Kidney (tissue), 22 donors: ENCODE measurements at places on chromosomes 13 and 19.

- DNase-seq, result no peak
Observed at GRCh38 chr19:42122691-42123607, 9.3 kb downstream of the POU2F2 start.

DNA sequence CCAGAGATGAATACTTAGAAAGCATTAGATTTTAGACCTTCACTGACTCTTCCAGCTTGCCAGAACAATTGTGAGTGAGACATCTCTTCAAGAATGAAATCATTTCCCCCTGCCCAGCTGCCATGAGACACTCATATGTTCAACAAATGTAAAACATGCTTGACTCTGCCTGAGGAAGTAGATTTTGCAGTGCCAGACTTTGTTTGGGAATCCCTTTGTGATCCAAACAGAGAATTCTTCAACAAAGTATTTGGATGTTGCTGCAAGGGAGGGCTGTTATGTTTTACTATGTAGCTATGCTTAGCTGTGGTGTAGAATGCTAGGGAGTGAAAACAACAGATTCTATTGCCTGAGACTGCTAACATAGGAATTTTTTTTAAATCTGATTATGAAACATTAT, 416.4 kb downstream of the DCT start:
- DNase-seq, result no peak

DNA sequence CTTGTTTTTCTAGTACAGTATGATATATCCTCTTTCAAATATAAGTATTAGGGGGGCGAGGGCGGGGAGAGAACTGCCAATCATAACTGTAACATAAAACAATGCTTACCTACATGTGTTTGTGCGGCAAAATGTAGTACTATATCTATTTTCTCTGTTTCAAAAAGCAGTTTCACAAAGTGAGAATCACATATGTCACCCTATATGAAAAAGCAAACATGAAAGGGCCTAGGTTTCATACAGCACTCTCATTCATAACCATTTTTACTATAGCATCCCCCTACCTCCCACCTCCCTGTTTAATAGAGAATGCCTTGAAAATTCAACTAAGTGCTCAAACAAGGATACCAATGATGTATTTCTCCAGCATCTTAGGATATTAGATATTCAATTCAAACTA, 5.2 kb downstream of the TGDS start:
- DNase-seq, result no peak

DNA sequence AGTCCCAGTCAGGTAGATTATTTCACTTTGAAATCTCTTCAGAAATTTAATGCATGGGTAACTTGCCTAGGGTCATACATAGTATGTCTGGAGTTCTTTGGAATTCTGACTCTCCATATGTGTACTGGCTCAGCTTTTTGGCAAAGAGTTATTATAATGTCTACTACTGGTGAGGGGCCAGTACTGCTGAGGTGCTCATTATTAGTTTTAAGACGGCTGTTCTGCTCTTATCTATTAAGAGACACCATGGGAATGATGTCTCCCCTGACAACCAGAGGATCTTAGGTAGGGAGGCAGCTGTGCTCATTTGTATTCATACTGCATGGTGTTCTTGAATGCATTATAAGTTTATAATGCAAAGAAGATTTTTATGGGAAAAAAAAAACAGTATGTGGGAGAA, 184.1 kb downstream of the RGCC start:
- no peak for DNase-seq

GRCh38 chr13:30735025-30735871, at the start of gene ALOX5AP:
Gene ALOX5AP (plus strand): TSS chr13:30735543. CDS start chr13:30735606, 63 bp downstream.
- no peak for DNase-seq

DNA sequence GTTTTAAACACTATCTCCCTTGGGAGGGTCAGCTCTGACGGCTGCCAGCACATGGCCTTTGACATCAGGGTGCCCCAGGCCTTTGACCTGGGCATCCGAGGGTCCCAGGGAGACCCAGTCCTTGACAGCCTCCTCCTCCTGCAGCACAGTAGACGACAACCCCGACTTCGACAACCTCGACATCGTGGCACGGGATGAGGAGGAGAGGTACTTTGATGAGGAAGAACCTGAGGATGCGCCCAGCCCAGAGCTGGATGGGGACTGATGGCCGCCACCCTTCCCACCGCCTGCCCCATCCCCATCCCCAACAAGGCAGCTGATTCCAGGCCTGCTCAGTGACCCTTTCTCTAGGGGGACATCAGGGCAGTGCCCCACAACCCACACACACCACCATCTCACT, 12.5 kb downstream of the CCDC97 start:
- no peak for DNase-seq

DNA sequence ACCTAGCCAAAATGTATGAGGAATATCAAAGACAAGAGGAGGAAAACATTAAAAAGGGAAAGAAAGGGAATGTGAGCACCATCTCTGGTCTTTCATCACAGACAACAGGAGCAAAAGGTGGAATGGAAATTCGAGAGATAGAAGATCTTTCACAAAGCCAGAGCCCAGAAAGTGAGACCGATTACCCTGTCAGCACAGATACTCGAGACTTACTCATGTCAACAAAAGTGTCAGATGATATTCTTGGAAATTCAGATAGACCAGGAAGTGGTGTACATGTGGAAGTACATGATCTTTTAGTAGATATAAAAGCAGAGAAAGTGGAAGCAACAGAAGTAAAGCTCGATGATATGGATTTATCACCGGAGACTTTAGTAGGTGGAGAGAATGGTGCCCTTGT, 217.0 kb downstream of the NBEA start:
- DNase-seq, result no peak

- DNase-seq, result peak; percentile 66
Observed at GRCh38 chr19:18883526-18884304, 12.2 kb downstream of the CERS1 start.

DNA sequence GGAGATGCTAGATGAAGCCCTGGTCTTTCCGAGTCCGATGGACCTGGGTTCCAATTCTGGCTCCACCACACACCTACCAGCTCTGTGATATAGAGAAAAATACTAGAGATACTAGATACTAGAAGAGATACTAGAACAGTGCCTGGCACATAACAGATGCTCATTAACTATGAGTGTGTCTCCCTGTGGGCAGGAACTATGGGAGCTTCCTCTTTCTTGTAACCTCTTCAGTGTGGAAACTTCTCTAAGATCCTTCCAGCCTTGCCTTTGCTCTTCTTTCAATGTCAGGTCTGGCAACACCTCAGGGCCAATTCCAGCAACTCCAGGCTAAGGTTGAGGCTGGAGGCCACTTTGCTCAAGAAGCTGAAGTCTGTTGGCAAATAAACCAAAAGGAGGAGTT, 143.9 kb downstream of the KATNAL1 start:
- no peak for DNase-seq

GRCh38 chr13:44165889-44166496, 207.6 kb upstream of the SERP2 start:
- no peak for DNase-seq

DNA sequence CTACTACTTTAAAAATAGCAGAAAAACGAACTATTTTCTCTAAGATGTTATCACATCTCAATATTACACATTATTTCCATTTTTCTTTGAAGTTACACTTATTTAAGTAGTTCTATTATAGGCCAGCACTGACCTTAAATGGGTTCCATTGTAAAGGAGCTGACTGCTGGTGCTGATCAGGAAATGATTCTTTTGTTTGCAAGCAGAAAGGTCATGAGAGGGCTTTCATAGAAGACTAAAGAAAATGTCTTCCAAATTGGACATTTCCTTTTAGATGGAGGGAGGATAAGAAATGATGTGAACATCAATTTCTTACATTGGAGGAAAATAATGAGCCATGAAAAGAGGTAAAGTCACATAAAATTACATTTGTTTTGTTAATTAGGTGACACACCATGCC, 96.2 kb downstream of the SUCLA2 start:
- DNase-seq, result no peak

GRCh38 chr13:71590654-71591148, 276.3 kb downstream of the DACH1 start:
- no peak for DNase-seq

DNA sequence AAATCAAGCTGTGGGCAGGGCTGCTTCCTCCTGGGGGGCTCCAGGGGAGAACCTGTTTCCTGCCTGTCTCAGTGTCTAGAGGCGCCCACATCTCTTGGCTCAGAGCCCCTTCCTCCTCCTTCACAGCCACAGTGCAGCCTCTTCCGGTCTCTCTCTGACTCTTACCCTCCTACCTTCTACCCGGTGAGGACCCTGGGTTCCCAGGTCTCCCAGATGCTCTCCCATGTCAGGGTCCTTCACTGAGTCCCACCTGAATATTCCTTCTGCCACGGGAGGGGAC, 153.1 kb downstream of the KDM4B start:
- no peak for DNase-seq

GRCh38 chr13:99687723-99688397, 186.6 kb downstream of the TM9SF2 start:
- DNase-seq, result no peak

DNA sequence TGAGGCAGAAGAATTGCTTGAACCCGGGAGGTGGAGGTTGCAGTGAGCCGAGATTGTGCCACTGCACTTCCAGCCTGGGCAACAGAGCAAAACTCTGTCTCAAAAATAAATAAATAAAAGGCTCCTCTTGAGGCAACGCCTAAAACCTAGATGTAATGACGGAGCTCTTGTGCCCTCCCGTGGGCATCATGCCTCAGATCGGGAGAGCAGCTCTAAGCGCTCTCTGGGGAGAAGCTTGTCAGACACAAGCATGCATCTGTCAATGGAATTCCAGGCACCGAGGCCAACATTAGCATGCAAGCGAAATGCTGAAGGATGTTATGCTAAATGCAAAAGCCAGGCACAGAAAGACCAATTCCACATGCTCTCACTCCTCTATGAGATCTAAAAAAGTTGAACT, 45.6 kb upstream of the MRI1 start:
- DNase-seq, result no peak

DNA sequence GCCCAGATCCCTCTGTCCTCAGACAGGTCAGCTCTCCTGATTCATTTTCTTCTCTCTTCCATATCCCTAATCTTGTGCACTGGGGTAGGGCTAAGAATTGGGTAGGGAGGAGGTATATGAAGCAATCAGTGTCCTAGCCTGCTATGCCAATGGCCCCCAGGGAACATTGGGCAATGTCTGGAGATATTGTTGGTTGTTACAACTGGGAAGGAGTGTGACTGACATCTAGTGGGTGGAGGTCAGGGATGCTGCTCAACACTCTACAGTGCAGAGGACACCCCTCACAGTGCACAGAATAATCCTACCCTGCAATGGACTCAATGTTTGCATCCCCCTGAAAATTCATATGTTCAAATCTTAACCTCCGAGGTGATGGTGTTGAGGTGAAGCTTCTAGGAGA, 57.5 kb downstream of the CPAMD8 start:
- no peak for DNase-seq

- no peak for DNase-seq
Observed at GRCh38 chr19:5627395-5627904, 4.6 kb downstream of the SAFB start.

GRCh38 chr19:42003506-42004294, 9.7 kb upstream of the ATP1A3 start:
- no peak for DNase-seq

- peak; percentile 55 for DNase-seq
Observed at GRCh38 chr19:17281391-17282304, at the start of gene ANKLE1. Gene ANKLE1 (plus strand): TSS chr19:17281901. CDS start chr19:17281921, 20 bp downstream.

- DNase-seq, result no peak
Observed at GRCh38 chr19:49333811-49334288, 1.4 kb upstream of the CD37 start.

DNA sequence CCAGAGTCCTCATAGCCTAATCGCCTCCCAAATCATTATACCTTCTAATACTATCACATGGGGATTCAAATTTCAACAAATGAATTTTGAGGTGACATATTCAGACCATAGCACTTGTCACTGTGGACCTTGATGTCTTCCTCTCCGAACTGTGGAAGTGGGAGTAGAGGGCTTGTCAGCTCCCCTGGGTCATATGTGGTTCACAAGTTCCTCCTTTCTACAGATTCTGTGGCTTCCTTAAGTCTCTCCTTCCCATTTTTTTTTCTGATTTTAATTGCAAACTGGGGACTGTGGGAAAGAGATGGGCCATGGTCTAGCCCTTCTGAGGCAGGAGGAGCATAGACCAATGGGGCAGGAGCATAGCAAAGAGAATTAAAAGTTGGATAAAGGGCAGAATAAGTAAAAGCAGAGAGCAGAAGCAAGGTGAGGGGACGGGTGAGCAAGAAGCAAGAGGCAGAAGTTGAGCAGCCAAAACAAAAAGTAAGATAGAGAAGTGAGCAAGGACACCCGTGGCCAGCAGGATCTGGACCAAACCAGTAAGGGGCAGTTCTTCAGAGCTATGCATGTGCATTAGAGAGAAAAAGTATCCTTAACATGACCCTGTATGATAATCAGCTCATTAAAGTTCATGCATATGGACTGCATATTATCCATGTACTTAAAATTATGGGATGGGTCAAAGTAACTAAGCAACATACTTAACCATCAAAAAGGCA, 2.6 kb upstream of the SIGLEC7 start:
- DNase-seq, result no peak

- no peak for DNase-seq
Observed at GRCh38 chr19:5259750-5260149, 80.9 kb downstream of the PTPRS start.

- DNase-seq, result no peak
Observed at GRCh38 chr19:291006-291521, at the start of gene PLPP2. Gene PLPP2 (minus strand): TSS chr19:291403. CDS start chr19:291336, 67 bp downstream.

DNA sequence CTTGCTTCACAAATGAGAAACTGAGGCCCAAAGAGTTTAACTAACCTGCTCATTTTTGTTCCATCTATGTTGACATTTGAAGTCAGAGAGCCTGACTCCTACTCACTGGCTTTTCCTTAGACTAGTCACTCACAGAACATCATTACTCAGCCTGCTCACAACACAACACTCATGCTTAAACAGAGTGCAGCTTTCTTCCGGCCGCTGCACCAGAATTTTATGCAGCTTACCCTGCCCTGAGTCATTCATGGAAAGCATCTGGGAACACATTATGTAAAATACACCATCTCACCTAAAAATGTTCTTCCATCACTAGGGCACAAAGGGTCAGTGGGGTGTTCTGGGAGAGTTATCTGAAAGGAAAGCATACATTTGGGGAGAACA, 303.4 kb downstream of the SPRY2 start:
- DNase-seq, result no peak

DNA sequence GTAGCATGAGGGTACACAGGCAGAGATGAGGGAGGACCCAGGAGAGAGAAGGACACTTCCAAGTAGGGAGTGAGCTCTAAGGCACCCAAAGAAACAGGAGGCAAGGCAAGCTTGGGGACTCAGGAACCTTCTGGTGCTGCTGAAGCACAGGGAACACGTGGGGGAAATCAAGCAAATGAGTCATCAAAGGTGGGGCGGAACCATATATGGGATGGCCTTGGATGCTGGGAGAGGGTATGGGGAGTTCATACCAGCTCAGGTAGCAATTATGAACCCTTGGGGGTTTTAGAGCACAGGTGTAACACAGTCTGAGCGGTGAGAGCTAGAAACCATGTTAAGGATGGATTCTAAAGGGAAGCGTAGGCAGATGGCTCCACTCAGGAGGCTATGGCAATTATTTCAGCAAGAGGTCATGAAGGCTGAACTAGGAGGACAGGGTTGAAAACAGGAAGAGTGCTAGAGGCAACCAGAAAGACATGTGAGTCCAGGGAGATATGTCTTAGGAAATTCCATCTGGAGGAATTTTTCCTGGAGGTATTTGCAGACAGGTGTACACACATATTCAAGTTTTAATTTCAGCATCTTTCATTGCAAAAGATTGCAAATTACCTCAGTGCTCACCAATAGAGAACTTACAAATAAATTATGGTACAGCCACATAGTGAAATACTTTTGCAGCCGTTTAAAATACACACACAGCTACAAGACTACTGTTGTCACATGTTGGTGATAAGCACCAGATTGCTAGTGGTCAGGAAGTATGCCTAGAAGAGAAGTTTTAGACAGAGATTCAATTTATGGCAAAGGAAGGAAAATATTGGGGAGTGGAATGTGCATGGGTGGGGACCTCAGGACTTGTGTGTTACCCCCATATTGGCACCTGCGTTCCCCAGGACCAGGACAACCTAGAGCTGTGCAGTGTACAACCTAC, 77.0 kb downstream of the STARD13 start:
- DNase-seq, result no peak
